ENCODE measurements at places on chromosomes 4 and X.

- DNase-seq: no peak
Observed at GRCh38 chrX:124260845-124261244, 71.6 kb upstream of the TEX13D start.

GRCh38 chrX:51891821-51892551, 1.4 kb upstream of the MAGED1 start:
- no peak for DNase-seq

DNA sequence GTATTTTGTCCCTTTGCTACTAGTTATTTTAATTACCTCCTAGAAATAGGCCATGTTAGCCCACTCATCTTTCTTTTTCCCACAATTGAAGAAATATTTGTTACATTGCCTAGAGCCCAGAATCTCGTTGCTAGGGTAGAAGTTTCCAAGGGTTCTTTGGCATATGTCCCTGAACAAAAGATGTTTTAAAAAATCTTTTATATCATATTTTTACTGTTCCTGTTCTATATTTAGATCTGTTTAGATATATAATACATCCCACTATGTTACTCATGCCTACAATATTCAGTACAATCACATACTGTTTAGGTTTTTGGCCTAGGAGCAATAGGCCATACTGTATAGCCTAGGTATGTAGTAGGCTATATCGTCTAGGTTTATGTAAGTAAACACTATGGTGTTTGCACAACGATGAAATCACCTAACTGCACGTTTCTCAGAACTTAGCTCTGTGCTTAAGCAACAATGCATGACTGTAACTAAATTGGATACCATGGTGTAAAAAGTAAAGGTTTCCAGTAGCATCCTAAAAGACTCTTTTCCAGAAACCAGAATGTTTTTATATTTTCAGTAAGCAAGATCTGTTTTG, 236.0 kb upstream of the SLIT2 start:
- DNase-seq: no peak

DNA sequence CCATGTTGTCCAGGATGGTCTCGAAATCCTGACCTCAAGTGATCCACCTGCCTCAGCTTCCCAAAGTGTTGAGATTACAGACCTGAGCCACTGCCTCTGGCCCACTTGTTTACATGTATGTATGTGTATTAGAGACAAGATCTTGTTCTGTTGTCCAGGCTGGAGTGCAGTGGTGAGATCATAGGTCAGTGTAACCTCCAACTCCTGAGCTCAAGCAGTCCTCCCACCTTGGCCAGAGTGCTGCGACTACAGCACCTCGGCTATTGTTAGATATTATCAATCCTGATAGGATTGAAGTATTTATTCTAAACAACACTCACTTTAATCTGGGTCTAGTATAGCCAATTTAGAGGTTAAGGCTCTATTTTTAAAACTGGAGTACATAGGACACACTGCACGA, 36.0 kb downstream of the PAGE1 start:
- no peak for DNase-seq

GRCh38 chr4:53123819-53124218, 242.0 kb downstream of the SCFD2 start:
- no peak for DNase-seq

- no peak for DNase-seq
Observed at GRCh38 chrX:28709421-28709820, 122.2 kb downstream of the IL1RAPL1 start.

Data from dorsolateral prefrontal cortex (tissue), 122 donors.